ENCODE measurements at places on chromosomes 12 and 14. TPM values are rescaled to one million over a fixed set of nuclear protein-coding genes. Genes with fewer than 3 reads are reported as not detected.

The PABPN1 gene
- polyA plus RNA-seq = 322 TPM

The AMHR2 gene
- polyA plus RNA-seq = 0.48 TPM

The CISTR gene
- polyA plus RNA-seq = 0.20 TPM

The C1R gene
- polyA plus RNA-seq = 37.3 TPM

The GZMB gene
- 0.30 TPM for polyA plus RNA-seq

The GPR162 gene
- polyA plus RNA-seq = 35.9 TPM

The AKAP3 gene
- 3.8 TPM for polyA plus RNA-seq

The ASIC1 gene
- 5.5 TPM for polyA plus RNA-seq

GRCh38 chr12:805022-805632 is 52.7 kb downstream of the WNK1 start:
- no peak for DNase-seq

DNA sequence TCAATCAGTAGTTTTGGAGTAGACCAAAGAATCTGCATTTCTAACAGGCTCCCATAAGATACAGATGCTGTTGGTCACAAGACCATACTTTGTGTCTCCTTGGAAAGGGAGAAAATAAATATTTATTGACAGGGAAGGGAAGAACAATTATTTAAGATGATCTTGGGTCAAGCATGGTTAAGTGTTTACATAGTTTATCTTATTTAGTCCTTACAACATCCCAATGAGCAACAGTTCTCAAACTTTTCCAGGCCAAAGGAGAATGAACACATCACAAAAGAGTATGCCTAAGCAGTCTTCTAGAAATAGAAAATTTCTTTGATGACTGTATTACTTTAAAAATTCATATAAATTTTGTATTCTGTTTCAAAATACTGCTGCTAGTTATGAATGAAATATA is 8.8 kb downstream of the LPCAT3 start:
- no peak for DNase-seq

GRCh38 chr14:56122301-56122700 is 4.1 kb downstream of the PELI2 start:
- DNase-seq = no peak

DNA sequence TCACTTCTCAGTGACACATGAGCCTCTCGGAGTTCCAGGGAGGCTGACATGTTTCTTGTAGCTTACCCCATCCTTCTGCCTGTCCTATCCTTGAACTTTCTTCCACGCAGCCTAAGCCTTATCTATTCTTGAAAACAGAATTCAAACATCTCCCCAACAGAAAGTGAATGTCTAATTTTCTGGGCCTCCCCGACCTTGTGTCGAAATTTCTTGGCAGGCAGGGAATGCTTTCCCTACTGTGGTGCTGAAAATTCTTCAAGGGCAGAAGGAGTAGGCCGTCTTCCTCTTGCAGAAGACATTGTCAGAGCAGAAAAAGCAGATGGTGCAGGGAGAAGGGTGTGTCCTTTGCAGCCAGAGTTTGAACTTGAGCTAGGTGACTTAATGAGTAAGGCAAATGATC is 63.0 kb upstream of the TCL1B start:
- DNase-seq = no peak

DNA sequence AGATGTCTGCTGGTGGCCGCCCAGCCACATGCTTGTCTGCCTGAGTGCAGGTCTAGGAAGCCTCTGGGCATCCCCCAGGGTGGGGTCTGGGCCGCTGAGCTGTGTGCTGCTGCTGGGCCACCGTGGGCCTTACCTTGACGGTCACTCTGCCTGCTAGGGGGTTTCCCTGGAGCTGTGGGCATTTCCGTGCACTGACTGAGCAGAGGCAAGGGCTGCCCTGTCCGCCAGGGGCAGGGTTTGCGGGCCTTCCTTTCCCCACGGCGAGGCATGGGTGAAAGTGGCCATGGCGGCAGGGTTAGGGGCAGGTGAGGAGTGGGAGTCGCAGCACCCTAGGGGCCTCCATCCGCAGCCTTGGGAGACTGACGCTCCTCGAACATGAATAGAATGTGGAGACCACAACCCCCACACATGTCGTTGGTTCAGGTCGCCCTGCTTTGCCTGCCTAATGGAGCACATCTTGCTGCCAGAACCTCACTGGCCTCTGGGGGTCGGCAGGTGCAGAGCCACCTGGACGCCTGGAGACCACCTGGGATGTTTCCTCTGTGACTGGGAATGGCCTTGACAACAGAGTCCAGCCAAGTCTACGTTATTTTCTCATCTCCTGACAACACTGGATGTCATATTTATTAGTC is 2.5 kb downstream of the ZBTB42 start:
- no peak for DNase-seq

- DNase-seq = no peak
These were observed 45.6 kb downstream of the DDX11 start for GRCh38 chr12:31119192-31119802.

DNA sequence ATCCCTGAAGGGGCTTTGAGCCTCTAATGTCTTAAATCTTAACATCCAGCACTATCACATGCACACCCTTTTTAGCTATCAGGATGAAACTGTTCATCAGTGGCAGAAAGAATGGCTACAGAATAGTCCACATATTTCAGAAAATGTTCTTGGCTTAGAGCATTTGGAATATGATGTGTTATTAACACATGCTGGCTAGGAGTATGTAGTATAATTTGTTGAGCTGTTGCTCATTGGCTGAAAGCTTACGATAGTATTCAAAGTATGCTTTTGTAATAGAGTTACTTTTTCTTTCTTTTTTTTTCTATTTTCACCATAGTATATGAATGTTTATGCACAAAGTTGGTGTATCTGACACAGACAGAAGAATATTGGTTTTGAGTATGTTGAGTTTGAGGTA is 55.1 kb downstream of the MNAT1 start:
- no peak for DNase-seq

GRCh38 chr14:70931008-70931407 is 23.7 kb downstream of the PCNX1 start:
- no peak for DNase-seq

DNA sequence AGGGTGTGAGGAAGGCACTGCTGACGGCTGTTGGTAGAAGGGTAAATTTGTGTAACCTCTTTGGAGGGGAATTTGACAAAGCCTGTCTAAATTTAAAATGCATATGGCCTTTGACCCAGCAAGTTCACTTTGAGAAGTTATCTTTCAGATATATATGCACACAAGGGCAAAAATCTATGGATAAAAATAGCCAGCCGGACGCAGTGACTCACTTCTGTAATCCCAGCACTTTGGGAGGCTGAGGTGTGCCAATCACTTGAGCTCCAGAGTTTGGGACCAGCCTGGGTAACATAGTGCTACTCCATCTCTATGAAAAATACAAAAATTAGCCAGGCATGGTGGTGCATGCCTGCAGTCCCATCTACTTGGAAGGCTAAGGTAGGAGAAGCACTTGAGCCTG is 13.4 kb downstream of the UBC start:
- DNase-seq = no peak

DNA sequence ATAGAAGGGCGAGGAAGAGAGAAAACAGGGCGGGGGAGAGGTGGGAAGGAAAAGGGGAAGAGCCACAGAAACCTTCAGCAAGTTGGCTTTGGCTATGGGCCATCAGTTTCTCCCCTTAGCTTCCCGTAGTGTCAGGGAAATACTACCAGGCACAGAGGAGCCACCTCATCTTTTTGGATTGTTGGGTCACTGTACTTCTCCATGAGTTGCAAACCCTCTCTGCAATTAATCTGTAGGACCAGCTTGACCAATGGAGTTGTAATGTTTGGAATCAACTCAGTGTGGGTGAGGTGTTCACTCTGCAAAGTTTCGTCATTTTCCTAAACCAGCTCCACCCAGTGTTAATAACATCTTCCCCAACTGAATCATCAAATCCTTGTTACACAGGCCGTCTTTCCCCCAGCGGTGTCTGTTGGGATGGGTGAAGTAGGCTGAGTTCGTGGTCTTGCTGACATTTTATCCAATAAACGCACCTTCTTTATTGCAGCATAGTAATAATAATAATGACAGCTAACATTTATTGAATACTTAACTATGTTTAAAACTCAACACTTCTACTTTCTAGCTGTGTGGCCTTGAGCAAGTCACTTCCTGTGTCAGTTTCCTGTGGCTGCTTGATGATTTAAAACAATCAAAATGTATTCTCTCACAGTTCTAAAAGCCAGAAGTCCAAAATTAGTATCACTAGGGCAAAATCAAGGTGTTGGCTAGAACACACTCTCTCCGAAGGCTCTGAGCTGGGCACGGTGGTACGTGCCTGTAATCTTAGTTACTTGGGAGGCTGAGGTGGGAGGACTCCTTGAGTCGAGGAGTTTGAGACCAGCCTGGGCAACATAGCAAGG is 8.1 kb upstream of the GLTP start:
- DNase-seq = no peak

GRCh38 chr12:110501399-110501751 is 536 bp downstream of the VPS29 start:
- DNase-seq = peak; percentile 28

DNA sequence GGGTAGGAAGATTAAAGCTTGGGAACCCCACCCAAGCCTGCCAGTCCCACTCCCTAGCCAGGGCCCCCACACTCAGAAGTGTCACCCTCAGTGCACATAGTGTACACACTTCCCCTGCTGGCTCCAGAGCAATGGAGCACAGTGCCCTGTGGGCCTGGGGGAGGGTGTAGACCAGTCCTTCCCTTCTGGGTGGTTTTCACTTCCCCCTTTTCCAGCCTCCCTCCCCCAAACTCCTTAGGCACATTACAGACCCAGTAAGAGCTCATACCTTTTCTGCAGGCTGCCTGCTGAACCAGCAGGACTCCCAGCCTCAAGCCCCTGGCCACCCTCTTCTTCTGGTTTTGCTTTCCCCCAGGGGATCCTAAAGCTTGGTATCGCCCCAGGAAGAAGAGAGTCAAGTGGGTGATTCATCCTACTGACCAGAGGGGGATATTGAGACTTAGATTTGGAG is at the start of gene ZNF385A:
Gene ZNF385A (minus strand): TSS at position 143 of the 451 bp plus-strand sequence. CDS start 219 bp downstream, outside the sequence.
- no peak for DNase-seq

DNA sequence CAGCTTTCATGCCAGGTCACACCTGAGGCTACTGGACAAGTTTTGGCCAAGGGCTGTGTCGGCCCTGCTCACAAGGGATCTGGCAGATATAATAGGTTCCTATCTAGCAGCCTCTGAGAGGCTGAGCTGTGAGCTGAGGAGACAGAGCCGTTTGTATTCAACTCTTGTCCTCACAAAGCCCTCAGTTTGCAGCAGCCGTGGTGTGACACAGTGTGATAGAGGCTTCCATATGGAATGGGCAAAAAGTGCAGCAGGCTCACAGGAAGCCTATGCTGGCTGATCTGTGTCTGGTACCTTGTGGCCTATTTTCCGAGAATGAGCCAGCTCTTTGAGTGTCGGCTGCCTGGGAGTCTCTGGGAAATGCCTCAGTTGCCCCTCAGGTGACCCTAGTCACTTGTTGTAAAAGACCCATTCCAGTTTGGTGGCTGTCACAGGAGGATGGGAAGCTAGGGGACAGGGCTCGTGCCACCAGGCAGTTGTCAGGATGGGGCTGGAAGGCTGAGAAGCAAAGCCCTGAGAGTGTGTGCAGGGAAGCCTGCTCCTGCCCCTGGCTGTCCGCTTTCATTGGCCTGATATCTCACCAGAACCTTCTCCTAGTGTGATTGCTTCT is 16.1 kb downstream of the VRTN start:
- DNase-seq = no peak

DNA sequence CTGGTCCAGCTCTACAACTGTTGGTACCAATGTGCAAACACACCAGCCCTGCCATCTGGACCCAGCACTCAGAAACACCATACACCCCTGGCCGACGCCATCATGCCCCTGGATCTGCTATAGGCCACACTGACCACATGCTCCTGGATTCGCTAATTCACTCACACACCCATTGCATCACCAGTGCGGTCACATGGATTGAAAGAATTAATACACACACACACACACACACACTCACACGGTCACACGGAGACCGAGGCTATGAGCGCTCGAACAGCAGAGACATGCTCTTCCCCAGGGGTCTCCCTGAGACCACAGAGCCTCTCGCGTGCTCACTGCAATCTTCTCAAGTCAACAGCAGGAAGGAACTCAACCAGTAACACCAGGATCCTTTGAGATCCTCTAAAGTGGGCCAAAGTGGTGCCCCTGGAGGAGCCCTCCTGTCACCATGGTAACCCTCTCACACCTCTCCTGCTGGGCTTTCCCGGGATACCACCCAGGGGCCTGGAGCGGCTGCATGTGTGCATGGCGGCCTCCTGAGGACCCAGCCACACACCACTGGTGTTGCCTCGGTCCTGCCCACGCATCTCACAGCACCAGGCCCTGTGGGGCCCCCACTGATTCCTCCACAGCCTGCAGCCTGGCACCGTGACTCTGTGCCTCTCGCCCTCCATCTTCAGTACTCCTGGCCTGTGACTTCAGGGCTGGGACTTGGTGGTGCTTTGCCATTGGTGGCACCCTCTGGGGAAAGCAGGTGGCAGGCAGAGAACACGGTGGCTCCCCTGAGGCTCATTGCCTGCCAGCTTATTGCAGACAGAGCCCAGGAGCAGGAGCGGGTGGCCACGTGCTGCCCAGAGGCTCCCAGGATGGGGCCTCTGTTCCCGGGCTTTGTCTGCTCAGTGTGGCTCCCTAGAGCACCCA is 15.1 kb downstream of the LRTM2 start:
- DNase-seq = no peak

DNA sequence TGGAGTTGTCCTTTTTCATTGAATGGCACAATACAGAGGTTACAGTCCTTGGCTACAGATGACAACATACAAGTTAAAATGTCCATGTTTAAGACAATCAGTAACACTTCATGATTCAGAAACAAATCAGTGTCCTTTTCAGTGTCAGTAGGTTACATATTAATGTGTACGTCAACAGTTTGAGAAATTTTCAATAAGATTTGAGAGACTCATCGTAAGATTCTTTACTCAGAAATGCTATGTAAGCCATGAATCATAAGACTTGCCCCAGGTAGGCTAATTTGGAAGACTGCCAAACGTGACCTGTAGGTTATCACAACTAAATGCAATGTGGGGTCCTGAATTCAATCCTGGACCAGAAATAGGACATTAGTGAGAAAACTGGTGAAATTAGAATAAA is 3.5 kb downstream of the RDH12 start:
- DNase-seq = no peak

GRCh38 chr12:26790645-26790994 is 42.4 kb downstream of the ITPR2 start:
- no peak for DNase-seq

GRCh38 chr12:46553266-46553665 is 180.7 kb upstream of the SLC38A2 start:
- DNase-seq = no peak

- no peak for DNase-seq
These were observed 13.1 kb downstream of the ATF1 start for GRCh38 chr12:50776749-50777728.

- DNase-seq = no peak
These were observed 125.9 kb downstream of the ALX1 start for GRCh38 chr12:85405781-85406522.

DNA sequence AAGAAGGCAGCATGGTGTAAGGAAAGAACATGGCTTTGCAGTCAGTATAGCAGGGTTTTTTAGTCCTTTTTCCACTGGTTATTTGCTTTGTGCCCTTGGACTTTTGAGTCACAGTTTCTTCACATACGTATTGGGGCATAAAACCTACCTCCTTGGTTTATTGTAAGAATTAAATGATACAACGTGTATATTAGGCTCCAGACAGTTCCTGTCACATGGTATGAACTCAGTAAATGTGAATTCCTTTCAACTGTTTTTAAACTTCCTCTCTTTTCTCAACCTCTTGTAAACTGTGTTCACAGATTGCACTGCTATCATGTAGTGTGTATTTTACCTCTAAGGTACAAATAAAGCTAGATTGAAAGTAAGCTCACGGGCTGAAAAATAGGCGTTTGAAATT is 29.5 kb downstream of the MSRB3 start:
- no peak for DNase-seq

Data from renal pelvis (tissue), 12 donors.